ENCODE measurements at places on chromosomes 5 and 9.

DNA sequence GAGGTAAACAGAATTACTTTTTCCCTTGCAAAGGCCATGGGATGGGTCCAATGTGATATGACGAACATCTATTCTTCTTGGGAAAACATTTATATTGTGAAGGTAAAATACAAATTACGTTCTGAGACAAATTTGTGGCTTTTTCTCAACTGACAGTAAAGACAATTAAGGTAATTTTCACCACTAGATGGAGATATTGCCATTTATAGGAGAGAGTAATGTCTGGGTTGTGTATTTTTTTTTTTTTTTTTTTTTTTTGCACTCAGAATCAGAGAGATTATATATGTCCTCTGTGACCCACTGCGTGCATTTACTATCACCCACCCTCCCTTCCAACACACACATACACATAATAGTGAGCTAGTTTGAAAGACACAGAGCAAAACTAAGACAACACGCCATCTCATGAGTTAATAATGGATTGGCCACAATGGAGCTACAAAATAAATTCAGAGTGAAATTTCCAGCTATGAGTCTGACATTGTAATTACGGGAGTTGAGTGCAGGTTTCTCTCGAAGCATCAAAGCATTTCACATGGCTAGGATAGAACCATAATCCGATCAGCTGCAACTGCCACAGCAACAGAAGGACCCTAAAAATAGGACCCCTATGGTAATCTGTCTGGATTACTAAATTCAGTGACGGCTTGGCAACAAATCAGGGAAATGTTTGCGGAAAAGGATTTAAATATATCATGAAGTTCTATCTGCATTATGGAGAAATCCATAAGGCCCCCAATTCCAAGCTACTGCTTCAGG lies 49.2 kb downstream of the ANXA1 start:
- DNase-seq: no peak

DNA sequence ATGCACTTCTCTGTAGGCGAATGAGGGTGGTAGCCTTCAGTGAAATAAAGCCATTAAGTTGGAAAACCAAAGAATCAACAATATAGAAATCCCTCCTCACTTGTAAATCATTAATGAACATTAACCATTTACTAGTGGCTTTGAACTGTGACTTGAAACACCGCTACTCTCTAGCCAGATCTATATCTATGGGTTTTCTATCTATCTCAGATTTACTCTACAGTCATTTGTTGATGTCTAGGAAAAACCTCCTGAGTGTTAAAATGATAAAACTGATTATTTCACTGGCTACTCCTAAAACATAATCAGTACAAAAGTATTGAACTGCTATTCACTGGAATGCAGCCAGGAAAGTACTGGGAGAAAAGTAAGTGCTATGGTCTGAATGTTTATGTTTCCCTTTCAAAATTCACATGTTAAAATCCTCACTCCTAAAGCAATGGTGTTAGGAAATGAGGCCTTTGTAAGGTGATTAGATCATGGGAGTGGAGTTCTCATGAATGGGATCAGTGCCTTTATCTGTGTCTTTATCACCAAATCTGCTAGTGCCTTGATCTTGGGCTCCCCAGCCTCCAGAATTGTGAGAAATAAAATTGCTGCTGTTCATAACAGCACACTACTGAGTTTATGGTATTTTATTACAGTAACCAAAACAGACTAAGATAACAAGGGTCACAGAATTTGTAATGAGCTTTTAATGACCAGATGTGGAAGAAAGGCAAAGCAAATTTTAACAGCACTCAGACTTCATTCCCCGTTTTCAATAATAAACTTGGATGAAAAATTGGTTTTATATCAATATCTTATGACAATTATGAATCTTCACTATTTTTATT lies 8.6 kb upstream of the OXCT1 start:
- no peak for DNase-seq

GRCh38 chr5:144468571-144468970 lies 297.9 kb downstream of the KCTD16 start:
- DNase-seq: no peak

- no peak for DNase-seq
Observed at GRCh38 chr9:116855881-116856662, 169.0 kb downstream of the TRIM32 start.

GRCh38 chr9:123528501-123528900 lies 172.5 kb downstream of the CRB2 start:
- DNase-seq: no peak

GRCh38 chr9:128439273-128439672 lies 16.5 kb upstream of the ODF2 start:
- no peak for DNase-seq

DNA sequence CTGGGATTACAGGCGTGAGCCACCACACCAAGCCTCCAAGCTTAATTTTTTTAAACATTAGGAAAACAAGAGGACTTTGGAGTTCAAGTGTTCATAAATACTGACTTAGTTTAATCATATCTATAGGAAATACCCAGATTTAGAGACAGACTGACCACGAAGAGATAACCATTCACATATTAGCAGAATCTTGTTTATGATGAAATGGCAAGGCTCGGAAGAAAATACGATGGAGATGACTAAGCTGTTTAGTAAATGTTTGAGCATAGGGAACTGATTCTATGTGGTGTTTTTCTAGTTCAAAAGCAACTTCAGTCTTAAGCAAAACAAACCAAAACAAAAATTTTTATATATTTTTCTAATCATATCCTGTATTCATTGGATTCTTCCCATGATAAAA lies 13.5 kb upstream of the TUSC1 start:
- DNase-seq: no peak

DNA sequence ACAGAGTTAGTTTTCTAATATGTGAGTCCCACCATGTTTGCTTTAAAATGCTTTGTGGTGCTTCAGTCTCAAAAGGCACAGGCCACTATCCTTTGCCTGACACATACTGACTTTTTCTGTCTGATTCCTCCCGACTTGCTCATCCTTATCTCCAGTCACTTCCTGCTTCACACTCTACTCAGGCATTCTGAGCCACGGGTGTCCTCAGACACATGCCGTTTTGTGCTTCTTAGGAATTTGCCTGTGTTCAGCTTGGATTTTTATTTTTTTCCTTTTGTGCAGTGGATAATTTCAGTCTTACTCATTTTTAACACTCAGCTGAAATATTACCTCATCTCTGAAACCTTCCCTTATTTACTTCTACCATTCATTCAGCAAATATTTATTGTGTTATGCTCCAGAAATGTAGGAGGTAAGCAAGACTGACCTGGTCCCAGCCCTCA lies 54.1 kb downstream of the MAN2A1 start:
- DNase-seq: no peak

DNA sequence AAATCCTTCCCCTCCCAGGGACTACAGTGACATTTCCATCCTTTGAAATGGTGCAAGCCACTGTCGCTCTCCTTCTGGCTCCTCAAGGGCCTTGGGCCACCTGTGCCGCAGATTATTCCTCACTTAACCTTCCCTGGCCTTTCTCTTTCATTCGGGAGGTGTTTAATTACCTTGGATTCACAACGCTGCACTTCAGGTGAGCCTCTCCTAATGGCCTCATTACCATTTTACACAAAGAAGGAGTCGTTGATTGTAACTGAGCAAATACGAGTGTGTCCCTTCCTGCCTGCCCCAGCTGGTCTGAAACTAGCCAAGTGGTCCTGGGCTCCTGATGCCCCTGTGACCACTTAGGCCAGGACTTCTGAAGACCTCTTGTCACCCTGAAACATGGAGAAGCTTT lies 205.0 kb downstream of the CRB2 start:
- DNase-seq: no peak

DNA sequence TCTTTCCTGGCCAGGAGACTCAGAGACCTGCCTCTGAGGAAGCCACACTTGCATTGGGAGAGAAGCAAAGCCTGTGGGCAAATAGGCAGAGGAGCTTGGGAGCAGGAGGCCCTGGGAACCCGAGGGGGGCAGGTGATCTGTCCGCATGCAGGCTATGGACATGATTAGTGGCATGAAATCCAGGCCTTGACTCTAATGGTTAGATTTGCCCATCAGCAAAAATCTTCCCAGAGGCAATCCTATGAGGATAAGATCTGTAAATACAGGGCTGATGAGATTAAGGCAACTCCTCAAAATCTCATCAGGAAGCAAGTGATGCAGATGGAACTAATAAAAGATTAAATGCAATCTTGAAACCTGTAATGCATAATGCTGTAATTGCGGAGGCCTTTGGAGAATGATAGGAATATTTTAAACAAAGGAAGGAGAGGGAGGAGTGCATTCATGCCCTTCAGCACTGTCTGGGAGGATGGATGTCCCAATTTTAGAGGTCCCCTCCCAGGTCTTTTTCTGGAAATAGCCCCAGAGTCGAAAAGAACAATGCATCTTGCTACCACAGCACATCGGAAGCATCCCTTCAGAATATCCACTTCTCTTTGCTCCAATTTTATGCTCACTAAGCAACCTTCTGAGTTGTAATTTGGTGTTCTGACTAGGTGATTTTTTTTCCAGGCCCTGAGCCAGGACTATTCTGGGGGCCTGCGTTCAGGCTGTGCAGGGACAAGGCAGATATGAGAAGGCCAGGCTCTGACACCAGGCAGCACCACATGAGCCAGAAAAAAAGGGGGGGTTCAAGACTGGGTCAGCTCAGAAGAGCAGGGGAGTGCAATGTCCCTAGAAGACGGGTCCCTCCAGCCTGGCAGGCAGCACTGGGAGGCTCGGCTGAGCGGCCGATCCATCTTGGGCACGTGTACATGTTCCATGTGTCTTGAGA lies 66.5 kb downstream of the MED10 start:
- no peak for DNase-seq

- DNase-seq: no peak
Observed at GRCh38 chr9:134031783-134032182, 6.5 kb downstream of the BRD3OS start.

DNA sequence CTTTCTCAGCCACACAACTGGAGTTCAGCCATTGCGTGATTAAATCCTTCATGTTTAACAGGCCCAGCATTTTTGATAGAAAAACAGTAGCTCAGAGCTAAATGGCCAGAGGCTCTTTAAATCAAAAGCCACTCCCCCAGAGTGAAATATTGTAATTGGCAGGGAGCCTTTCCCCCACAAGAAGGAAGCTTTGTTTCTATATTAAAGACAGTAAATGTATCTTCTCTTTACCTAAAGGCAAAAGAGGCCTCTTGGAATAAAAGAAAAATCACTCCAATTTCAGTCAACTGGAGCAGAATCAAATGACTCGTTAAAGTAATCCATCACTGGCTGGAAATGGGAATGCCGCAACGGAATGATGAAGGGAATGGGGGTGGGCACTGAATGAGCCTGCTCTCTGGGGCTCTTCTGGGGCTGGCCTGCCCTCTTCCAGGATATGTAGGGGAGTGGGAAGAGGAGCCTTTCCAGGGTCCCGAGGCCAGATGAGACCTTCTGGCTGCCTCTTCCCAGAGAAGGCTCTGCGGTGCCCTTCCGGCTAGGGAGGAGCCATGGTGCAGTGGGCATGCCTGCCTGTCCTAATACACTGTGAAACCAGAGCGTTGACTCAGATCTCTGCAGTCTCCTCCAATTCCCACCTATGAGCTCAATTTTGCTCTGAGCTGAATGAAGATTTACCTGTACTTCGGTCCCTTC lies 45.2 kb downstream of the ANKDD1B start:
- no peak for DNase-seq

DNA sequence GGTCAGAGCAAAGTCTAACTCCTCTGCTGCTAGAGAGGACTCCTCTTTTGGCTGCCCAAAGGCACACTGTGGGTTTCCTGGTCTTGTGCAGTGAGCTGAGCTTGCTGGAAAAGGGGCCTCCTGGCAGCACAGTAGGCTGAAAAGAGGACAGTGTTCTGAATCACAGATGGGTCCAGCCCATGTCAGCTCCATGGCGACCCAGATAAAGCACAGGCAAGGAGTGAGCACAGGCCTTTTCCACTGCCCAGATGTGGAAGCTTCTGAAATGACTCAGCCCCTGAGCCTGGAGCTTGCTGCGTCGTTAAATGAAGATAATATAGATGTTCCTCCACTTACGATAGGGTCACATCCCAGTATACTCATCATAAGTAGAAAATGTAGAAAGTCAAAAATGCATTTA lies 8.1 kb downstream of the CCDC180 start:
- DNase-seq: no peak

- DNase-seq: no peak
Observed at GRCh38 chr5:16791036-16791705, 144.9 kb downstream of the MYO10 start.

GRCh38 chr9:101814064-101814463 lies 75.6 kb upstream of the GRIN3A start:
- no peak for DNase-seq

DNA sequence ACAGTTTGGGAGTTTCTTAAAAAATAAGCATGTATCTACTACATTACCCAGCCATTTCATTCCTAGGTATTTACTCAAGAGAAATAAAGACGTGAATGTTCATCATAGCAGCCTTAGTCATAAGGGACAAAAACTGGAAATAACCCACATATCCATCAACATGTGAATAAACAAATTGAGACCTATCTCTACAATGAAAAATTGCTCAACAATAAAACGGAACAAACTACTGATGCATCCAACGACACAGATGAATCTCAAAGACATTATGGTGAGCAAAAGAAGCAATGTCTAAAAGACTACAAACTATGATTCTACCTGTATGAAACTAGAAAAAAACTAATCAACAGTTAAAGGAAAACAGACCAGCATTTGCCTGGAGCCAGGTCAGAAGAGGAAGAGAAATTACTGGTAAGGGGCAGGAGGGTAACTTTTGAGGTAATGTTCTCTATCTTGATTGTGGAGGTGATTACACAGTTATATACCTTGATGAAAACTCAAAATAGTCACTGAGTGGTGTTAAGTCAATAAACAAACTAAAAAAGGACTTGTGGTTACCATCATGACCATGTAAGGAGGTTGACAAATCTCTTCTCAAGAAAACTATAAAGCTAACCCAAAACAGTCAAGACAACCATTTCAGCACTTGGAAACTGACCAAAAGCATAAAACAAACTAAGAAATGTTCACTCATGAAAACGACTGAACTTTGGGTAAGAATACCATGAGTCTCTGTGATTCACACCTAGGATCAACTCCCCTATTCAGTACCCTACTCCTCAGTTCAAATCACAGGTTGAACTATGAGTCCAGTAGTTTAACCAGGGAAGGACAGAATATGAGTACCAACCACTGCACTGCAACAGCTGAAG lies 10.4 kb downstream of the UIMC1 start:
- no peak for DNase-seq

DNA sequence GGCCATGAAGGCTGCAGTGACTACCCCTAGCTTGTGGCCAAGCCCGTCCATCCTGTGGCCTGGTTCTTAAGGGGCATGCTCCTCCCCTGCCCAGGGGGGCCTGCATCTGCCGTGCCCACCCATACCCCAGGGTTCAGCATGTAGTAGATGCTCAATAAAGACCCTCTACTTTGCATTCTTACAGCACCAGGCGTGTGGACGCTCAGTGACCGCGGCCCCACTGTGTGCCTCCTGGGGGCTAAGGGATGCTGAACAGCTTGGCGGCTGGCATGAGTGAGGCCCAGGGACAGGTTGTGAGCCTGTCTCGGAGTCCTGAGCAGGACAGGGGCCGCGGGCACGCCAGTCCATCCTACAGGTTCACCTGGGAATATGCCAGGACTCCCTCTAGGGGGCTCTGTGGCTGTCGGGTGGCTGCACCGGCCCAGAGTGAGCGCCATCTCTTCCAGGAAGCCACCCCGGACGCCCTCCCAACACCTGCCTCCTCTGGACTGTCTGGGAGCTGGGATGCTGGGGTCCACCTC lies 9.1 kb downstream of the NOTCH1 start:
- no peak for DNase-seq

- no peak for DNase-seq
Observed at GRCh38 chr9:5388026-5388819, 48.5 kb upstream of the RLN1 start.

- DNase-seq: no peak
Observed at GRCh38 chr9:79736051-79736450, 164.3 kb downstream of the TLE4 start.
